Thymus (tissue), 14 donors: ENCODE measurements at places on chromosomes 11 and 22. TPM values are rescaled to one million over a fixed set of nuclear protein-coding genes. Genes with fewer than 3 reads are reported as not detected.

The EMID1 gene
- 4.7 TPM for total RNA-seq

GRCh38 chr11:73446766-73447165 lies 70.6 kb downstream of the RELT start:
- no peak for DNase-seq

DNA sequence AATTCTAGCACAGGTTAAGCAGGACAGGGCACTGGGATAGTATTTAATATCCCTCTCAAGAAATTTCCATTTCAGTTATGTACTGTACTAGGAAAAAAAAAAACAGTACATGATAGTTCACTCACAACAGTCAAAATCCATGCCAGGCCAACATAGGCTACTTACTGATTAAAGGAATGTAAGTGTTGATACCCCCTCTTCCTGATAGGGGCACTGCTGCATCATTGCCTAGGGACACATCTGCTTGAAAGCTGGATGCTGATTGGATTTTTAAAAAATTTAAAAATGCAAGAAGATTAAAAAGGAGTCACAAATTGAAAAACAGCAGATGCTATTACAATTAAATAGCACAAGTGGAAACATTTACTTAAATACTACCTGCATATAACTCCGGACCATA lies 43.4 kb downstream of the APOL5 start:
- no peak for DNase-seq

- no peak for DNase-seq
These were observed 48.6 kb downstream of the TRIM29 start for GRCh38 chr11:120089036-120090001.

GRCh38 chr11:21552911-21553310 lies 640.0 kb upstream of the ANO5 start:
- DNase-seq: no peak

DNA sequence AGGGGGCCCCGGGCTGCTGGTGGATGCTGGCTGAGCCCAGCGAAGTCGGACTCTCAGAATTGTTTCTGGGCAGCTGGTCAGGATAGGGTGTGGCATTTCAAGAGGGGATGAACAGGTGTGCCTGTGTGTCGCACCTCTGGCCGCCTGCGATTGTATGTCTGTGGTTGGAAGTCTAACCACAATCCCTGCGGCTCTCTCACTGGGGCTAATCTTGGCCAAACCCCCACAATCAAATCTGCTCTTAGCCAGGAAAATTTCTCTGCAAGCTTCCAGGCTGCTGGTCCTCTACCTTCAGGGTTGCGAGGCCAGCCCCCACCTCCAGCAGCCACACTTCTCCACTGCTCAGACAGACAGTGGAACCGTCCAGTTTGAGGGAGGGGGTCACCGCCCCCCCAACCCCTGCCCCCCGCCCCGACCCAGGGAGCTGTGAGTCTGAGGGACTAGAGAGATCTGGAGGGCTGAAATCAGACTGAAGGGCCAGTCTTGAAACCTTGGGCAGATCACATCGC lies 953 bp downstream of the ATG16L2 start:
- DNase-seq: no peak

GRCh38 chr11:70116386-70117065 lies 38.4 kb downstream of the ANO1 start:
- no peak for DNase-seq

The FGF19 gene
- total RNA-seq: 0.09 TPM

GRCh38 chr22:50167689-50168489 lies 2.6 kb upstream of the PANX2 start:
- no peak for DNase-seq
